WTC11 (cell line): ENCODE measurements at places on chromosomes 7 and 10.

GRCh38 chr7:117220836-117221235 is 102.0 kb downstream of the WNT2 start:
- H3K4me3 ChIP-seq: no peak overlapping the region
- peaks cover 2% of the 10 kb centered on the region for H3K4me1 ChIP-seq
- no peaks in the 10 kb centered on the region for H3K27me3 ChIP-seq
- H3K36me3 ChIP-seq: no peaks in the 10 kb centered on the region

DNA sequence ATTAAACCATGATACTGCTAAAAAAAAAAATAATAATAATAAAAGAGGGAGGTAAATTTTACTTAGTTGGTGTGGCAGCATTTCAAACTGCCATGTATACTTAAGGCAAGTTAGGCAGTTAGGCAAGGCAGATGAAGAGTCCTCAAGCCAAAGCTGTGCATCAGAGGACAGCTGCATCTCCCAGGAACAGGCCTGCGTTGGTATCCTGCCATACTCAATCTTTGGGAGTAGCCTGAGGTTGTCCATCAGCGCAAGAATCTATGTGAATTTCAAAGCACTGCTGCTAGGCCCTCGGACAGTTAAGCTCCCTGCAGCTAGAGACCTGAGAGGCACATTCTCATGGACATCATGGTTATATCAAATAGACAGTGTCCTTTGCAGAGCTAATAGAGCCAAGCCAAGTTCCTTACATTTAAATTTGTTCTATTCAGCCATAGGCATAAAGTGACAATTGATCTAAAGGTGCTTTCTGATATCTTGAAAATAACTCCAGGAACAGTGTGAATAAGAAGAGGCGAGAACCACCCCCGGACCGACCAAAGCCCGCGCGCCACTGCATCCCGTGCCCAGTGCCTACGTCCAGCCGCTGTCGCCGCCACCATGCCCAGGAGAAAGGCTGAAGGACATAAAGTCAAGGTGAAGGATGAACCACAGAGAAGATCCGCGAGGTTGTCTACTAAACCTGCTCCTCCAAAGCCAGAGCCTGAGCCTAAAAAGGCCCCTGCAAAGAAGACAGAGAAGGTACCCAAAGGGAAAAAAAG is 310.6 kb downstream of the SEMA3D start:
- H3K4me3 ChIP-seq: no peak overlapping the region
- no peak for DNase-seq
- H3K36me3 ChIP-seq: 0 out of 2 replicates have a peak, but pooled peaks cover 2% of the 10 kb centered on the region
- H3K27me3 ChIP-seq: no peaks in the 10 kb centered on the region
- H3K4me1 ChIP-seq: no peaks in the 10 kb centered on the region

DNA sequence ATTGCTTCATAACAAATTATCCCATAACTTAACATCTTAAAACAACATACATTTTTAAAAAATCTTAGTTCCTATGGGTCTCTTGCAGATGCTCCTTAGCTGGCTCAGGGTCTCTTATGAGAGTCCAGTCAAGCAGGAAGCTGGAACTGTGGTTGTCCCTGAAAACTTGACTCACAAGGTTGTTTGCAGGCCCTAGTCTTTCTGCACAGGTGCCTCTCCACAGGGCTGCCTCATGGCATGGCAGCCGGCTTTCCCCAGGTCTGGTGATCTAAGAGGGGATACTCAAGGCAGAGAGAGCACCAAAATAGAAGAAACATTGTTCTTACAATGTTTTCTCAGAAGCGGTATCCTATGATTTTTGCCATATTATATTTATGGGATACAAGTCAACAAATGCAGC is 127.1 kb downstream of the CDK14 start:
- no peak for DNase-seq
- H3K4me1 ChIP-seq: peaks cover 42% of the 10 kb centered on the region
- H3K4me3 ChIP-seq: no peak overlapping the region
- no peak overlapping the region for H3K27ac ChIP-seq

GRCh38 chr7:32036557-32036956 is 33.6 kb downstream of the PDE1C start:
- peaks cover 11% of the 10 kb centered on the region for H3K27me3 ChIP-seq
- peaks cover 10% of the 10 kb centered on the region for H3K36me3 ChIP-seq
- H3K27ac ChIP-seq: no peak overlapping the region
- DNase-seq: no peak

GRCh38 chr7:8765374-8765773 is 332.0 kb downstream of the NXPH1 start:
- no peak overlapping the region for H3K27ac ChIP-seq
- DNase-seq: no peak
- peaks cover 10% of the 10 kb centered on the region for H3K4me1 ChIP-seq
- no peaks in the 10 kb centered on the region for H3K36me3 ChIP-seq
- no peak overlapping the region for H3K4me3 ChIP-seq

- H3K36me3 ChIP-seq: no peaks in the 10 kb centered on the region
- no peak overlapping the region; the same call in 1 of the 2 replicates for H3K27ac ChIP-seq
- no peak overlapping the region for H3K4me3 ChIP-seq
- H3K4me1 ChIP-seq: peaks cover 7% of the 10 kb centered on the region
- no peak for DNase-seq
Observed at GRCh38 chr7:38831259-38831996, 77.6 kb downstream of the VPS41 start.

DNA sequence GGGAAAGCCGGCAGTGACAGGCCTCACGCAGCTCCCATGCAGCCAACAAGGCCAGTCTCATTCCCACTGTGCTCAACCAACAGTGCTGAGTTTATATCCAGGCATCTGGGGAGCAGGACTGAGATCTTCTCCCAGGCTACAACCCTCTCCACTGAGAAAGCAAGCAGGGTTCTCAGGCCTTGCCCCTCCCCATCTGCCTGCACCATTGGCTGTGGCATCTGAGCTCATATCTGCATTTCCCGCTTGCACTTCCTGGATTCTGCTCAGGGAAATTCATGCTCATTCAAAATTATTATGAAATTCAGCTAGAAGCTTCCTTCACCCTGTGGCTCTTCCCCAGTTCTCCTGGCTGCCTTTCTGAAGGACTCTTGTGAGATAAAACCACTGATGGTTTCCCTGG is 1029.0 kb downstream of the GRM8 start:
- H3K27ac ChIP-seq: no peak overlapping the region
- peaks cover 25% of the 10 kb centered on the region for H3K36me3 ChIP-seq
- peaks cover 13% of the 10 kb centered on the region for H3K4me1 ChIP-seq
- H3K27me3 ChIP-seq: peaks cover 4% of the 10 kb centered on the region; the same call in 1 of the 2 replicates

DNA sequence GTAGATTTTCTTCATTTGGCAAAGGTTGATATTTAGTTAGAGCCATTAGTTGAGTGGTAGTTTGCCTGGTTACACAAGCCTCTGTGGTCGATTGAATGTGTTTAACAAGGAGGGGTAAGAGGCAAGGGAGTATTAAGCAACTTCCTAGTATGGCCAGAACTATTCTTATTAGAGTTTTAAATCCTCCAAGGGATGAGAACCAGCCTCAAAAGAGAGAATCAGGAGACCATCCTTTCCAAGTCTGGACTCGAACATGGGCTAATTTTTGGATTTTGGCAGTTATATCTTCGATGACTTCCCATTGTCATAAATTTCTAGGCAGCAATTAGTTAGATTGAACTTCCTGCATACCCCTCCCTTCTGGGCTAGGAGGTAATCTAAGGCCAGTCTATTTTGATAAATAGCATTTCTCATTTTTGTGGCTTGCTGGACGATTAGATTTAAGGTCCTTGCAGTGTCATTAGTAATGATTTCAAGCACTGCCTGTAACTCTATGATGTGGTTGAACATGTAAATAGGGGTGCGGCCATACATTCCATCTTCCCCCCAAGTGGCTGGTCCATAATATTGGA is 219.5 kb upstream of the KCND2 start:
- no peaks in the 10 kb centered on the region for H3K36me3 ChIP-seq
- H3K27ac ChIP-seq: no peak overlapping the region
- peaks cover 3% of the 10 kb centered on the region; the same call in 1 of the 2 replicates for H3K4me1 ChIP-seq
- DNase-seq: no peak
- no peaks in the 10 kb centered on the region for H3K27me3 ChIP-seq

- H3K27me3 ChIP-seq: no peaks in the 10 kb centered on the region; the same call in 1 of the 2 replicates
- peaks cover 2% of the 10 kb centered on the region; the same call in 1 of the 2 replicates for H3K4me1 ChIP-seq
- H3K4me3 ChIP-seq: no peak overlapping the region
Observed at GRCh38 chr7:74441801-74442200, 11.9 kb upstream of the GTF2IRD1 start.

DNA sequence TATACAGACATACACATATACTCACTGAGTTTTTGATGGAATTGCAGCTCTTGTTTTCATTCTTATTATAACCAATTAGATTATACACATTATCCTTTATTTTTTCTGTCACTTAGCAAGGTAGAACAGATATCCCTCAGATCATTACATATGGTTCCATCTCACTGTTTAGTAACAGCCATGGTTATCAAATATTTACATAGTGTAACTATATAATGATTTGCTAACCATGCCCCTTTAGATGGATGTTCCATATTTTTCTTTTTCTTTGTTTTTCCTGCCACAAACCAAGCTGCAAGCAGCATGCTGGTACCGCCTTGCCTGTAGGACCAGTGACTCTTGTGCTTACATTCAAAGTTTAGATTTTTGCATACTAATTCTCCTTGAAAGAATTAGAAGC is 163.4 kb upstream of the NFE2L3 start:
- DNase-seq: no peak
- no peak overlapping the region for H3K4me3 ChIP-seq
- no peaks in the 10 kb centered on the region for H3K36me3 ChIP-seq
- H3K27me3 ChIP-seq: no peaks in the 10 kb centered on the region; the same call in 1 of the 2 replicates
- H3K4me1 ChIP-seq: peaks cover 14% of the 10 kb centered on the region
- H3K27ac ChIP-seq: no peak overlapping the region

DNA sequence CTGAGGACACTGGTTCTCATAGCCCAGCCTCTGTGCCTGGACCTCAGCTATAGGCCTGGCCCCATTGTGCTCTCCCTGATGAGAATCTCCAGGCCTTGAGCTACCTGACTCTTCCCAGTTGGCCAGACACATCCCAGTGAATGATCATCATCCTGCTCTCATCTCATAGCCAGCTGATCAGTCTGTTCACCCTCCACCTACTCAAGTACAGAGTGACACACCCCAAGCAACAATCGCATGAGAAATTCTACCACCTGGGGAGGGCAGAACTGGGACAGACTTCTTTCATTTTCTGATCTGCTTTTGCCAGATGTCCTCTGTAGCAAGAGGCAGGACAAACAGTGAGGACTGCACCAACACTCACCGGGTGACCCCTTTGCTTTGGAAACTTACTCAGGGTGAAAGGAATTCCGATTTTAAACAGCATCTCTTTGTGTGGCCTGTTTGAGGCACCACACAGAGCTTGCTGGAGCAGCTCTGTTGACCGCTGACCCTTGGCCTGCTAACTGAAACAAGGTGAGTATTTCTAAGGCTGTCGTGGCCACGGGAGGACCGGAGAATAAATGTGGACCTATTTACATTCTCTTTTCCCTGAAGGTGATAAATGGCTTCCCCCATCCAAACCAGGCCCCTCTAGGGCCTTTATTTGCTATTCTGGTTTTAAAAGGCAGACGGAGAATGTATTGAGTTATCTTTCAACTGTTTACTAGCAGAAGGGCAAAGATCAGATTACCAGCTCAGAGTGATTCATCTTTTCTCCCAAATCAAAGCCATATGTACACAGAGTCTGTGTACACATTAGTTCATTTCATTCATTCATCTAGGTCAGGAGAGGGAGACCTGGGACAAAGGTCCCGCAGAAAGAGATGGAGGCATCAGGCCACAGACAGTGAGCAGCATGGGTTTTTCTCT is 181.4 kb upstream of the TNS3 start:
- peaks cover 4% of the 10 kb centered on the region; the same call in 1 of the 2 replicates for H3K4me1 ChIP-seq
- no peaks in the 10 kb centered on the region for H3K36me3 ChIP-seq
- no peak overlapping the region for H3K27ac ChIP-seq
- no peak overlapping the region for H3K4me3 ChIP-seq
- H3K27me3 ChIP-seq: no peaks in the 10 kb centered on the region
- DNase-seq: no peak

DNA sequence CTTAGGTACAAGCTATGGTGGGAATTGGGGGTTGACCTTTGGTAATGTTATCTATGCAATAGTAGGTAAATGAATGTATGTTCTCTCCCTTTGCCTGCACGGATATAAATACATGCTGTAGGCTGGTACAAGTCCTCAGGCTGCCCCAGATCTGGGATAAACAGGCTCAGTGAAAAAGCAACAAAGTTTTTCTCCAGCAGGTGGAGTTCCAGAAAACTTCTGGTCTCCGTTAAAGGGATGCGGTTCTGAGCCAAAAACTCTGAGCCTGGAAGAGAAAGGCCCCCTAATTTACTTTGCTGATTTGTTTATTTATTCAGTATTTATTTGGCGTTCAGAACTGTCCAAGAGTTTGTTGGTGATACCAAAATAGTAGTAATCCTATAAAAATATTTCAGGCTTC is 204.7 kb downstream of the ADRA2A start:
- H3K27ac ChIP-seq: no peak overlapping the region
- no peak overlapping the region for H3K4me3 ChIP-seq
- H3K4me1 ChIP-seq: no peaks in the 10 kb centered on the region
- H3K27me3 ChIP-seq: no peaks in the 10 kb centered on the region; the same call in 1 of the 2 replicates
- DNase-seq: peak; percentile 14
- no peaks in the 10 kb centered on the region for H3K36me3 ChIP-seq

DNA sequence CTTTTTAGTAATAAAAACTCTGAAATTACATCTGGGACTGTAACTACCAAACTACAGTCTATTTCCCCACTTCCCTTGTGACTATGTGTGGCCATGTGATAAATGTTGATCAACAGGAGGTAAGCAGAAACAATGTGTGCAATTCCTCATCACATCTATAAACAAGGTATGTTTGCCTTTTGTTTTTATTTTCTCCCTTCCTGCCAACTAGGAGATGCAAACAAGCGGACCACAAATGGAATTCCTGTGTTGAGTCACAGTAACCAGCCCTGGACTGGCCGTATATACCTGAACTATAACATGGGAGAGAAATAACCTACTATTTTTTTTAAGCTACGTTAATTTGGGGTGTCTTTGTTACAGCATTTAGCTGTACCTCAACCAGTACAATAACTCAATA is 52.5 kb downstream of the SCRN1 start:
- no peaks in the 10 kb centered on the region for H3K27me3 ChIP-seq
- DNase-seq: no peak
- H3K4me1 ChIP-seq: no peaks in the 10 kb centered on the region
- H3K27ac ChIP-seq: no peak overlapping the region
- H3K36me3 ChIP-seq: peaks cover 81% of the 10 kb centered on the region
- no peak overlapping the region for H3K4me3 ChIP-seq

GRCh38 chr10:1661859-1662437 is 75.4 kb downstream of the ADARB2 start:
- peaks cover 29% of the 10 kb centered on the region for H3K4me1 ChIP-seq
- no peak overlapping the region for H3K27ac ChIP-seq
- DNase-seq: no peak
- peaks cover 10% of the 10 kb centered on the region for H3K36me3 ChIP-seq
- no peak overlapping the region for H3K4me3 ChIP-seq

GRCh38 chr7:7789551-7789988 is 71.2 kb upstream of the RPA3 start:
- no peak overlapping the region for H3K4me3 ChIP-seq
- H3K27ac ChIP-seq: peak overlapping the region; percentile 34; the same call in 1 of the 2 replicates
- no peak for DNase-seq

DNA sequence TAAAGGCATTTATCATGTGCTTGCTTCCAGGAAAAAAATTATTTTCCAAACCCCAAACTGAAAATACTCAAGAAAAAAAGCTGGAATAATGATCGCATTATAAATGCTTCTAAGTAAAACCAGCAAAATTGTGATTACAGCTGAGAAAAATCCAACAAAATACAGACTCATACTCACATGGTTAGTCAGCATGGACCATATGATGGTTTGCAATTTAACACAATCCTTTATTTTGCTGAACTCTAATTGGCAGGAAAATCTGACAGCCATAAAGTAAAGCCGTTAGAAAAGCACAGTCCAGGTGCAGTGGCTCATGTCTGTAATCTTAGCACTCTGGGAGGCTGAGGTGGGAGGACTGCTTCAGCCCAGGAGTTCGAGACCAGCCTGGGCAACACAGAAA is 59.6 kb downstream of the BRI3 start:
- H3K27me3 ChIP-seq: no peaks in the 10 kb centered on the region
- no peak for DNase-seq
- H3K36me3 ChIP-seq: peaks cover 10% of the 10 kb centered on the region
- H3K27ac ChIP-seq: no peak overlapping the region
- no peaks in the 10 kb centered on the region for H3K4me1 ChIP-seq
